Muscle of back (tissue), 13 donors: ENCODE measurements at places on chromosomes 13 and 19.

DNA sequence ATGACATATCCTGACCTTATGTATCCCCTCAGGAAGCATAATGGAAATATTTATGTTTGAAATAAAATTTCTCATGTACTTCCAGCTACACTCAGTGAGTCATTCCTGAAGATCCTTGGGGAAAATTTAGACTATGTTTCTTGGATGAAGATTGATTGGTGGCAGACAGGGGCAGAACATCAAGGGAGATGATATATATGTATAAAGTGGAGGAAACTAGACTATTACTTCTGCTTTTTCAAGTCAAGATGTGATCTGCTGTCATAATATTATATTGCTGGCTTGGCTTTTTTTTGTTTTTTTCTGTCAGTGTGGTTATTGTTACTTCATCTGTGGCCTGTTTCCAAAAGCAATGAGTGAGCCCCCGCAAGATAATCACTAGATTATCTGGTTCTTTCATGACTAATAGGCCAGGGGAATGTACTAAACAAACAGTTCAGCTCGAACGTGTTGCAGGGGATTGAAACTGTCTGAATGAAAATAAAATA lies 87.2 kb upstream of the TNFSF11 start:
- peak; percentile 54 for DNase-seq

GRCh38 chr13:113969973-113970611 lies 3.8 kb downstream of the C13orf46 start:
- no peak for DNase-seq

- peak; percentile 84 for DNase-seq
Measured at GRCh38 chr19:18807861-18808331, 16.8 kb upstream of the COMP start.

- no peak for DNase-seq
Measured at GRCh38 chr13:100364591-100364990, 224.0 kb downstream of the GGACT start.

GRCh38 chr19:19064811-19065745 lies 1.3 kb downstream of the SLC25A42 start:
- DNase-seq: no peak

GRCh38 chr19:29660835-29661234 lies 4.4 kb upstream of the PLEKHF1 start:
- DNase-seq: no peak

DNA sequence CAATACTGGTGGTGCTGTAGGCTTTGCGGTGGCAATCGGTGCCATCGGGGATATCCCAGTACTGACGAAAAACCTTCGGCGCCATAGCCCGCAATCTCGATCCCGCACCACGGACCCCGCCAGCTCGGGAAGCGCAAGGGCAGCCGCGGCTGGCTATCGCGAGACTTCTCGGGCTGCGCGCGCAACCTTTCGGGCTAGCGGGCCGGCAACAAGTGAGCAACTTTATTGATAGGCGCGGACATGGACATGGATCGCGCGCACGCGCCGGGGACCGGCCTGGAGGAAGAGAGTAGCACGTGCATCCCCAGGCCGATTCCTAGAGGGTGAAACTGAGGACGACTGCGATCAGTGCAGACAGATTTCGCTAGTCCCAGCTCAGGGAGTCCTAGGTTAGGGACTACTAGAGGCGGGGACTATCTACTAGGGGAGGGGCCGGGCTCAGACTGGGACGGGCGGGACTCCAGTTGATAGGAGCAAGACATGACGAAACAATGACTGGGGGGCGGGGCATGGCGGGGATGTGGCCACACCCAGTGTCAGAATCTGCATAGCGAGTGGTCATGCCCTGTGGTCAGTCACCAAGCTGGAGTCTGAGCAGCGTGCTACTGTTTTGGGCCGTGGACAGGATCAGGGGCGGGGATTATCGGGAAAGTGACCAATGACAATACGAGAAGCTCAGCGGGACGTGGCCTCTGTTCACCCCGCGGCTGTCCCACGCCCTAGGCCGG lies at the start of gene NDUFA11:
NDUFA11 (minus strand) TSS at position 167 of the 728 bp plus-strand sequence; CDS start at position 85, 82 bp downstream.
- peak; percentile 97 for DNase-seq
